Left renal cortex interstitium (tissue), 4 donors: ENCODE measurements at places on chromosomes 4 and X. TPM values are rescaled to one million over a fixed set of nuclear protein-coding genes. Genes with fewer than 3 reads are reported as not detected.

The DCAF12L1 gene
- 7.2 TPM for polyA plus RNA-seq

DNA sequence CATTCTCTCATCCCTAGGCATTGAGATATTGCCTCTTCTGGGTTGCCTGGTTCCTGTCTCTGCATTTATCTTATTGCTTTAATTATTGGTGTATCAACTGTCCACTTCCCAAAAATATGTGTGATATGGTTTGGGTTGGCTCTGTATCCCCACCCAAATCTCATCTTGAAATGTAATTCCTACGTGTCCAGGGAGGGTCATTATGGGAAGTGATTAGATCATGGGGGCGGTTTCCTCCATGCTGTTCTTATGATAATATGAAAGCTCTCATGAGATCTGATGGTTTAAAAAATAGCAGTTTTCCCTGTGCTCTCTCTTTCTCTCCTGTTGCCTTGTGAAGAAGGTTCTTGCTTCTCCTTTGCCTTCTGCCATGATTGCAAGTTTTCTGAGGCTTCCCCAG, 308.3 kb upstream of the HS3ST1 start:
- no peak for DNase-seq

GRCh38 chr4:122614621-122615020, 6.2 kb downstream of the IL21 start:
- no peak for DNase-seq

GRCh38 chr4:56790691-56791091, 30.8 kb downstream of the SPINK2 start:
- DNase-seq, result no peak
